ENCODE measurements at places on chromosomes 12 and 14. TPM values are rescaled to one million over a fixed set of nuclear protein-coding genes. Genes with fewer than 3 reads are reported as not detected.
A peak's percentile ranks its signal among the peaks of the same experiment; 100 is the strongest.

- no peak for DNase-seq
Observed at GRCh38 chr14:53929871-53930715, 26.5 kb downstream of the BMP4 start.

DNA sequence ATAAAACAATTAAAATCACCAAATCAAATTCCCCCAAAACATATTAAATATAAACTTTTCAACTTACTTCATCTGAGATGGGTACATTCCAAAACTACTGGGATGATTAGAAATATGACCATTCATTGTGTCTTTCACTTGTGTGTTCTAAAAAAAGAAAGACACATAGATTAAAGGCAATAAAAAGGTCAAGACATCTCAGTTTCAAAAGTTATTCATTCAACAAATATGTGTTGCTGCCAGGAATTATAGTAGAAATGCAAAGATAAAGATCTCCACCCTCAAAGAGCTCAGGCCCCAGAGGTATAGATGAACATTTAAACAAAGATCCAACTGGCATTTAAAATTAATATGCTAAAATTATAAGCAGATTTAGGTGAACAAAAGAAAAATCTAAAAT, 106.4 kb downstream of the EPS8 start:
- no peak for DNase-seq

GRCh38 chr14:82911930-82912329, 1378.3 kb upstream of the SEL1L start:
- DNase-seq, result no peak

DNA sequence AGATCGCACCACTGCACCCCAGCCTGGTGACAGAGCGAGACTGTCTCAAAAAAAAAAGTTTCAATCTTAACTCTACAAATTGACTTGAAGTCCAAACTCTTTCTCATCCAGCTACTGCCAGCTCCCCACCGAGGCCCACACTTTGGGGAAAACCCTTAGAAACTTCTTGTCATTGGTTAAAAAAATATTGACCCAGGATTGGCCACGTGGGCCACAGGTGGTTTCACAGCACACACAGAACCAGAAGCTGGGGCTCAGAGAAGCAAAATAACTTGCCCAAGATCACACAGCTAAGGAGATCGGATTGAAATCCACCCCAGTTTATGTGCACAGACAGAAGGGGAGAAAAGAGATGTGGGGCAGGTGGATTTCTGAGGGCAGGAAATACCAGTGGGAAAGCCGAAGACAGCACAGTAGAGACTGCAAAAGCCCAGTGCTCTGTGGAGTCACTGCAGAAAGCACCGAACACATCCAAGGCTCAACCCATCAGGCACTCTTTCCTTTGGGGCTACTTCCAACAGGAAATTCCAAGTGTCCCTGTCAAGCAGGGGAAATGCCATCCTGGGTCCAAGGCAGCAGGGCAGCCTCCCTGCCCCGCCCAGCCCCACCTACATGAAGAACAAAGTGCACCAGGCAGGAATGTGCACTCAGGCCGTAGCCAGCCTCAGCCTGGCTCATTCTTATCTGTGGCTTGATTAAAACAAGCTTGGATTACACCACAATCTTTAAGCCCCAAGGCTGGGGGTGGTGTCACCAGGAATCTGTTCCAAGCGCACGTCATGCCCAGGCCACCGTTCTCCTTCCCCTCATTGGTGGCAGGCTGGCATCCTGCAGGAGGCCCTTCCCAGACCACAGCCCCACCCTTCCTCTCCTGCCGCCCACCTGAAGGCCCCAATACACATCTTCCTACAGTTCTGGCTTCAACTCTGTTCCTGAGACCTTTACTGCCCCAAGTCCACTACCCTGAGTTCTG, 72.5 kb downstream of the ITPK1 start:
- DNase-seq, result peak; percentile 22

GRCh38 chr12:110508071-110508586, 6.0 kb downstream of the RAD9B start:
- no peak for DNase-seq

DNA sequence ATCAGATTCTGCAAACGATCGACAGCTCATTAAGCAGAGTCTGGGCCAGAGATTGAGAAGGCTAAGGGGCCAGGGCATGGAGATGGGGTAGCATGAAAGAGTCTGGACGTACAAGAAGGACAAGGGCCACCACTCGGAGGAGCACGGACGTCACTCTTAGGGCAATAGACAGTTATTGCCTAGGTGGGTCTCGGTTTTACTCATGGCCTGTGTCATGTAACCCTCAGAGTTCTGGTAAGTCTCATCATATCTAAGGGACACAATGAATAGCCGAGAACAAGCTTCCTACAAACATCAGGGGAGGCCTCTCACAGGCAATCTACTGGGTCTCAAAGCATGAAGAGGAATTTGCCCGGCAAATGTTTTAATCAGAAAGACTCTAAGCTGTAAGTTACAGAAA, 30.4 kb upstream of the ITPK1 start:
- DNase-seq, result no peak

- peak; percentile 94 for DNase-seq
Observed at GRCh38 chr12:7695237-7695560, 376 bp downstream of the GDF3 start.

DNA sequence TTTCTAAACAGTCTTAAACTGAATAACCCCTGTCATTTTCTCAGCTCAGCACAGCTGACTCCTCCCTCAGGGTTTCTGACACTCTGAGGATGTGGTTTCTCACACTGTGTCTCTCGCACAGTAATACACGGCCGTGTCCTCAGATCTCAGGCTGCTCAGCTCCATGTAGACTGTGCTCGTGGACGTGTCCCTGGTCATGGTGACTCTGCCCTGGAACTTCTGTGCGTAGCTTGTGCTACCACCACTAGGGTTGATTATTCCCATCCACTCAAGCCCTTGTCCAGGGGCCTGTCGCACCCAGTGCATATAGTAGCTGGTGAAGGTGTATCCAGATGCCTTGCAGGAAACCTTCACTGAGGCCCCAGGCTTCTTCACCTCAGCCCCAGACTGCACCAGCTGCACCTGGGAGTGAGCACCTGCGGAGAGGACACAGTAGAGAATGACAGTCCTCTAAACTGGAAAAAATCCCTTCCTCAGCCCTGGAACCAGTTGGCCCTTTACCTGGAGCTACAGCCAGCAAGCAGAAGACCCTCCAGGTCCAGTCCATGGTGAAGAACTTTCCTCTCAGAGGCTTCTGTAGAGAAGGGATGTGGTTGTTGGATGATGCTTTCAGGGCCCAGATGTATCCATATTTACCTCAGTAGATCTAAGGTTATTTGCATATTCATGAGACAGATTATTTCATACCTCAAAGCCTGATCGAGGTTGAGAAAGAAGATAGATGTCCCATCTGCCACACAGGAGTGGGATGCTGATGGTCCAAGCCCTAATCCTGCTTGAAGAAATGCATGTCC, 984.8 kb downstream of the TMEM121 start:
- DNase-seq, result no peak

EEA1 gene
- 37.9 TPM for total RNA-seq

OR6C3 gene
- not detected for total RNA-seq

- DNase-seq, result no peak
Observed at GRCh38 chr14:29821242-29821641, 106.4 kb downstream of the PRKD1 start.

MANSC1 gene
- total RNA-seq, result 56.5 TPM

DNA sequence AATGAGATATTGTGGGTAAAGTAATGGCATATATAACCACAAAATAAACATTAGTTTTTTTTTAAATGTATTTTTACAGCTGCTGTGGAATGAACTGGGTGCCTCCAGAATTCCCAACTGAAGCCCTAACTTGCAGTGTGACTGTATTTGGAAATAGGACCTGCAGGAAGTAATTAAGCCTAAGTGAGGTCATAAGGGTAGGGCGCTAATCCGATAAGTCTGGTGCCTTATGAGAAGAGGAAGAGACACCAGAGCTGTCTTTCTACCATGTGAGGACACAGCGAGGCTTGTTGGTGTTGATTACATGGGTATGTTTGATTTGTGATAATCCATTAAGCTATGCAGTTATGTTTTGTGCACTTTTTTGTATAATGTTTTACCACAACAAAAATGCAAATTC, 136.8 kb downstream of the TPH2 start:
- DNase-seq, result no peak

DNA sequence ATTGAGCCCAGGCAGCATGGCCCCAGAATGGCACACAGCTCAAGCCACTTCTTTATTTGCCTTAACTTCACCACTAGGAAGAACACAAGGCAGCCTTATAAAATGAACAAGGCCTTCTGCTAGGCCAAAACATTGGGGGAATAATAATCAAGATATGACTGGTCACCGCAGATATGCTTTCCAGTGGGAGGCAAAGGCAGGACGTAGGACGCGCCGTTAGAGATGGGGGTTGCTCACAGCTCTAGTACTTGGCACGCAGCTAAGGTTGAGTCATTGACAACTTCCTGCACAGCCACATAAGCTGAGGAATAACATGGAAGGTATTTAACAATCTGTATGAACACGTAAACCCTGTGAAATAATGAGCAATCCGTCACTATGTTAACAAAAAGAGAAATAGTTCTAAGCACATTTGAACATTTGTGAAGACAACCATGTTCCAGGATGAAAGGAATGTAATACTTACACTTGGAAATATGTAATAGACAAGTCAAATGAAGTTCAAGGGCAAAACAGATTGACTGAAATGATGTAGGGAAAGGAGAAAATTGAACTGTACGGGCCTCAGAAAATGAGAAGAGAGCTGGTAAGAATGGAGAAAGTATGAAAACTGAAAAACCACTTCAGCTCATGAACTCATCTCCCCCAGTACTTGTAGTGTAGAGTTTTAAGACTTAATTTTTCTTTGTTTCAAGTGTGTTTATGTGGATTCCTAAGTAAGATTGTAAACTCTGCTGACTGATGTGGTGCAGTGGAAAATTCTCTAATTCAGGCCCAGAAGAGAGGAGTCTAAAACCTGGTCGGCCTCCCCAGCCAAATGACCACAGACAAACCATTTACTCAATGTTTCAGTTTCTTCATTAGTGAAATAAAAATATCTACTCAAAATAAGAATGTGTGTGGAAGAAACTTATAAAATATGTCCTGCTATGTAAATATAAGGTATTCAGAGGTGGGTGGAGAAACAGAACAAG, 59.3 kb upstream of the CCDC91 start:
- peak; percentile 99 for DNase-seq

GRCh38 chr12:39626033-39626814, 6.6 kb upstream of the ABCD2 start:
- DNase-seq, result no peak

- no peak for DNase-seq
Observed at GRCh38 chr12:78519422-78519821, 345.2 kb upstream of the SYT1 start.

- no peak for DNase-seq
Observed at GRCh38 chr12:4308334-4308950, 12.6 kb upstream of the TIGAR start.

DNA sequence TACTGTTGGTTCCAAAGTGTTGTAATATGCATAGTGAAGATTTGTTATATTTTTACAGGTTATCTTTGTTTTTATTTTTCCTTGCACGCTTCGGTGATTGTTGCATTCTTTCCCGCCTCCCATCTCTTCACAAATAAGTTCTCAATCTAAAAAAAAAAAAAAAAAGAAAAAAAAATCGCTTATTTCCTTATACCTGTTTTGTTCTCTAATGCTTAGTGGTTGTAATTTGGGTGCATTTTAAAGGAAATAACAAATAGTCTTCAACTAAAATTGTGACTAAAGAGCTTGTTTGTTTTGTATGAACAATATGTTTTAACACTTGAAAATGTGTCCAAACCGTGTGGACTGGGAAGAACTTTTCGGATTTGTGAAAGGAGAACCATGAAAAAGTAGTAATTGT, 1.5 kb downstream of the CAND1 start:
- DNase-seq, result no peak

WNT5B gene
- not detected for total RNA-seq

- DNase-seq, result peak; percentile 74
Observed at GRCh38 chr12:116525418-116526001, 33.7 kb upstream of the MAP1LC3B2 start.

SCNN1A gene
- 0.18 TPM for total RNA-seq

DAO gene
- total RNA-seq, result not detected

- peak; percentile 64 for DNase-seq
Observed at GRCh38 chr14:34496679-34497513, 34.9 kb upstream of the SPTSSA start.

GRCh38 chr12:109449845-109450532, 27.1 kb downstream of the KCTD10 start:
- DNase-seq, result no peak

- DNase-seq, result no peak
Observed at GRCh38 chr14:87067061-87067460, 925.9 kb downstream of the GALC start.

KRT2 gene
- total RNA-seq, result not detected

NEMP1 gene
- 27.7 TPM for total RNA-seq

LRP1-AS gene
- total RNA-seq, result not detected

DNA sequence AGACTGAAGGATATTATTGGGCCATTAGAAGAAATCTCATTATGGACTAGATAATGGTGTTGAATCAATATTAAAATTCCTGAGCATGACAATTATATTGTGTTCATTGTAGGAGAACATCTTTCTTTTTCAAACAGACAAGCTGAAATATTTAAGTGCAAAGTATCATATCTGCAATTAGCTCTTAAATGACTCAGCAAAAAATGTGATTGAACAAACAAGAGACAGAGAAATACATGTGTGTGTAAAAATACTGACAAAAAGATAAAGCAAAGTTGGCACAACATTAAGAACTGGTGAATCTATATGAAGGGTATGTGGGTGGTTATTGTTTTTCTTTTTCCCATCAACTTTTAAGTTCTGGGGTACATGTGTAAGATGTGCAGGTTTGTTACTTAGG, 9.5 kb downstream of the CEP290 start:
- DNase-seq, result no peak

EIF2S3B gene
- total RNA-seq, result 0.44 TPM

- peak; percentile 54 for DNase-seq
Observed at GRCh38 chr12:71661977-71662530, 1.6 kb downstream of the ZFC3H1 start.

- DNase-seq, result peak; percentile 5
Observed at GRCh38 chr14:80491131-80491530, 279.8 kb upstream of the DIO2 start.

GRCh38 chr14:58969951-58970751, 218.3 kb upstream of the DAAM1 start:
- DNase-seq, result no peak

DNA sequence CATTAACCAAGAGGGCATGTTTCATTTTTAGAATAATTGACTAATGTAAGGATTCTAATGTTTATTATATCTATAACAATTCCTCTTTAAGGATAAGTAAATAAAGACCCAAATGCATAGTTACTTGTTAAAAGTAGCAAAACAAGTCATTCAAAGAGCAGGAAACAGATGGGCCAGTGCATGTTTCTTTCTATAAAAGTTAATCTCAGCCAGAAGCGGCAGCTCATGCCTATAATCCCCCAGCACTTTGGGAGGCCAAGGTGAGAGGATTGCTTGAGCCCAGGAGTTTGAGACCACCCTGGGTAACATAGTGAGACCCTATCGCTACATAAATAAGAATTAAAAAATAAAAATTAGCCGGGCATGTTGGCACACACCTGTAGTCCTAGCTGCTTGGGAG, 391.0 kb upstream of the RGS6 start:
- peak; percentile 56 for DNase-seq

GRCh38 chr12:98793121-98793520, 148.0 kb downstream of the APAF1 start:
- DNase-seq, result no peak

All from endothelial cell of umbilical vein (primary cell).